ENCODE measurements at places on chromosomes 12 and 14. TPM values are rescaled to one million over a fixed set of nuclear protein-coding genes. Genes with fewer than 3 reads are reported as not detected.

ADAM21 gene
- not detected for total RNA-seq

CLEC1A gene
- total RNA-seq = not detected

TAS2R30 gene
- 4.5 TPM for total RNA-seq

MGAT4C gene
- total RNA-seq = not detected

DBX2 gene
- total RNA-seq = not detected

DPY19L2 gene
- 0.22 TPM for total RNA-seq

TUBA1A gene
- total RNA-seq = 46.7 TPM

POU6F1 gene
- total RNA-seq = 6.7 TPM

LRTM2 gene
- total RNA-seq = not detected

CD4 gene
- total RNA-seq = 311 TPM

All from activated T-helper 1 cell treated with anti-CD3 and anti-CD28 coated beads, Interleukin-12 subunit alpha, Interleukin-12 subunit beta, Interleukin-2, Interleukin-4 antibody, amounts not matched to agents 30 ng/mL and 10 ng/mL and 1 ng/mL, durations not matched to agents 14 hours and 24 hours and 36 hours (primary cell).